ENCODE measurements at places on chromosomes 5 and 9.
A peak's percentile ranks its signal among the peaks of the same experiment; 100 is the strongest.

DNA sequence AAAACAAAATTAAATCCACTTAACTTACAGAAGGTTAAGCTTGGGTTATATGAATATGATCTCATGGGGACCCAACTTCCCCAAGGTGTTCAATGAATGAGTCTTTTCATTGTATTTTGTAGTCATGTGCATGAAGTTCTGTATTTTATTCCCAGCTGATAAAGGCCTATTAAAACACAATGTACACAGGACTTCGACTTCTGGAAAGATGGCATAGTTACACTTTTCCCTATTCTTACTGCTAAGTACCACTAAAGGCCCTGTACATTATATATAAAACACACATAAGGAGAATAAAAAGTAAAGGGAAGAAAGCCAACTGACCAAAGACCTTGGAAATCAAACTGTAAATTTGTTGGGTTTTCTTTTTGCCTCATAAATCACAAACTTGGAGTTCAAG lies 222.4 kb downstream of the SAXO1 start:
- no peak for DNase-seq

DNA sequence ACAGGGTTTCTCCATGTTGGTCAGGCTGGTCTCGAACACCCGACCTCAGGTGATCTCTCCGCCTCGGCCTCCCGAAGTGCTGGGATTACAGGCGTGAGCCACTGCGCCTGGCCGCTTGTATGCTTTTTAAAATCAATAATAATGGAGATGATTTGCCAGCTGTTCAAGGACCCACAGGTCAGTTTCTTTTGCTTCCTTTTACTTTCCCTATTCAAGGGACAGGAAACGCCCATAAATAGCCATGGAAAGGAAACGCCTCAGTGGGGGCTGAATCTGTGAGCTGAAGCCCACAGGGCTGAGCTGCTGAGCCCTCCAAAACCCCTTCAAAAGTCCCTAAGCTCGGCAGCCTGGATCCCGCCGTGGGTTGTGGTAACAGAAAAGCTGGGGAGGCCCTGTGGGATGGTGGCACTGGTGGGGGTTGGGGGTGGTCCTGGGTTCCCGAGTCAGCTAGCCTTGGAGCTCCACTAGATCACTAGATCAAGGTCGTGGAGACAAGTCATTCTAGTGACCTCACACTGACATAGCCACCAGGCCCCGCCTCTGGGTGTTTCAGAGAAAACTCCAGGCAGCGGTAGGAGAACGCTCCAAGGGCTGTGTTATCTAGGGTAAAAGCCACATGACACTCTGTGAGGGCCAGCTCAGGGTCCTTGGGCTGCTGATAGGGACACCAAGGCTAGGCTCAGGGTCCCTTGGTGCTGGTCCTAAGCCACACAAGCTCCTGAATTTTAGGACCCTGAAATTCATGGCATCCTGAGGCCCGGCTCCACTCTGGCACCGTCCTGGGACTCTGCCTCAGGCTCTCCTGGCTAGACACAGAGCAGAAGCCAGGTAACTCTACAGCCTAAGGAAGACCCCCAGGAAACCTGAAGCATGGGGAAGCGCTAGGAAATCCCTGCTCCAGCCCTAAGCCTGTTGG lies 18.0 kb upstream of the DUSP1 start:
- peak; percentile 85 for DNase-seq

- no peak for DNase-seq
These were observed 40.0 kb upstream of the DMRT1 start for GRCh38 chr9:801399-802071.

GRCh38 chr9:18010492-18010891 lies 431.6 kb downstream of the SH3GL2 start:
- DNase-seq = no peak

DNA sequence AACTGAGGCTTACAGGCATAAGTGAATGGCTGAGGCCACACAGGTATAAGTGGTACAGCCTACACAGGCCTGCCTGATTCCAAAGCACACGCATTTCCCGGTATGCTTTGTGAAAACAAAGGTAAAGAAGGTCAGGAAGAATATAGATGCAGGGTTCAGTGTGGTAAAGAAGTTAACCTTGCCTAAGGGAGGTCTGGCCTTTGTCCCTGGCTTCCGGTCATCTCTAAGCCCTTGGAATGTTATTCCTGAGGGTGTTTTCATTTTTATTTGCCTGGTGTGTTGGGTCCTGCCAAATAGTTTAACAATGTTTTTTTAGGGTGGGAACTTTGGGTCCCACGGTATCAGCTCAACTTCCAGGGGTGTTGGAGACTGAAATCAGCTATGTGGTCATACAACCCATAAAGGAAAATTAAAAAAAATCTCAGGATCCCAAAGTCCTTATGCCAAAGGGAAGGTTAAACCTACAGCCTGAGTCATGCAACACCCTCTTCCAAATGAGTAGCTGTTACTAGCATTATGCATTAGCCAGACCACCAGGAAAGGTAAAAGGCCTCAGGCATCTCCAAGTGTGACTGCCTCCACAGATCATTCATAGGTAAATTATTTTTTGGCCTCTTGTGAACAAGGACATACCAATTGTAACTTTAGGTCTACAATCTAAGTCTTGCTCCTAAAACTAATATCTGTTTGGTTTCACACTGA lies 124.6 kb downstream of the ATP10B start:
- DNase-seq = no peak

DNA sequence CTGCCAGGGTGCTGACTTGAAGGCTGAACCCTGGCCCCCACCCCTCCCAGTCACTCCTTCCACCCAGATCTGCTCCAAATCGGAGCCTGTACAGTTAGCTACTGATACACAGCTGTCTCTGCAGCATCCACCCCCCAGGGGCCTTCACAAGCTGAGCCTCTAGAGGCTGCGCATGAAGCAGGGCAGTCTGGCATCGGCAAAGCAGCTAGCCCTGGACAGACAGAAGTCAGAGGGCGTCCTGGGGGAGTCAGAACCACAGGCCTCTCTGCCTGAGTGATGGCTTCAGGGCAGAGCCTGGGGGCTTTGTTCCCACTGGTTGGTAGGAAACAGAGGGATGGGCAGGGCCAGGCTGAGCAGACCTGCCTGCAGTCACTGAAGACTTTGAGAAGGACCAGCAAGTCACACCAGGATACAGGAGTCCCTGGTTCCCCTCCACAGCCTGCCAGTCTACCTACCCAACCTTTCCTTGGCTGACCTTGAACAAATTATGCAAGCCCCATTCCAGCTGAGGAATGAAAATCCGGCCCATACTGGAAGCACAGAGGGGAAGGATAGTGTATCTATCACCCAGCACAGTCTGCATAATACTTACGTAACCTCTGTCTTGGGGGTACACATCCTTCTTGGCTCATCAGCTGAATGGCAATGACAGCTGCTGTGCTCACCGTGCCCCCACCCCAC lies 8.8 kb downstream of the VDAC1 start:
- no peak for DNase-seq

DNA sequence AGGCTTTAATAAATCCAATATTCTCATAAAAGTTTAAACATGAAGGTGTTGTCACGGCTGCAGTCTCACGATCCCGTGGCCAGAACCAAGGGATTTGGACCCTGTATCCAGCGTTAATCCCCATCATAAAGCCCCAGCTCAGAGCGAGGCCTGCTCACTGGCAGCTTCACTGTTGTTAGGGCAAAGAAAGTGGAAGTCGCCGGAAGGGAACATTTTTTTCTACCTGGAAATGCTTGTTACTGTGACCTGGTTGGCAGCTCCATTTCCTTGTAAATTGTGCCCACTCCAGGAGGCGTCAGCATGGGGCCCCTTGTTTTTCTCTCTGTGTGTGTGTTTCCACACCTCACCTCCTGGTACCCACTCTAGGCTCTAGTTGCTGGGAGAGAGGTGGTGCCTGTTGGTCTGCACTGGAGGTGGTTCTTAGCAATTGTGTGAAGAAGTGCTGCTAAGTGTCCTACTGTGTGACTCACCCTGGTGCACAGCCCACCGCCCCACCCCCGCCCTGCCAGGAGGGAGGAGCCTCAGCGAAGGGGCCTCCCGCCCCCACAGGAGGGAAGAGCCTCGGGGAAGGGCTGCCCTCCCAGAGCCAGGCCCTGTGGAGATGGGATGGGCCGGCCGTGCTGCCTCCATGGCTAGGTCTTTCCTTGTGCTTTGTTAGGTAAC lies 105.1 kb downstream of the EHMT1 start:
- no peak for DNase-seq

- DNase-seq = no peak
These were observed 45.1 kb downstream of the MYO10 start for GRCh38 chr5:16891033-16891432.

- peak; percentile 42 for DNase-seq
These were observed 62.7 kb upstream of the RXRA start for GRCh38 chr9:134263596-134263995.

GRCh38 chr9:106326493-106326892 lies 536.5 kb upstream of the ZNF462 start:
- no peak for DNase-seq

GRCh38 chr9:89441986-89442385 lies 55.9 kb downstream of the SEMA4D start:
- DNase-seq = no peak

- DNase-seq = no peak
These were observed 652.4 kb upstream of the MEF2C start for GRCh38 chr5:89535411-89535810.
